ENCODE measurements at places on chromosomes 16 and 17.
A peak's percentile ranks its signal among the peaks of the same experiment; 100 is the strongest.

GRCh38 chr16:51952500-51952899 lies 594.4 kb downstream of the TOX3 start:
- no peak for DNase-seq

- no peak for DNase-seq
Observed at GRCh38 chr16:48052731-48053417, 102.9 kb downstream of the ABCC12 start.

DNA sequence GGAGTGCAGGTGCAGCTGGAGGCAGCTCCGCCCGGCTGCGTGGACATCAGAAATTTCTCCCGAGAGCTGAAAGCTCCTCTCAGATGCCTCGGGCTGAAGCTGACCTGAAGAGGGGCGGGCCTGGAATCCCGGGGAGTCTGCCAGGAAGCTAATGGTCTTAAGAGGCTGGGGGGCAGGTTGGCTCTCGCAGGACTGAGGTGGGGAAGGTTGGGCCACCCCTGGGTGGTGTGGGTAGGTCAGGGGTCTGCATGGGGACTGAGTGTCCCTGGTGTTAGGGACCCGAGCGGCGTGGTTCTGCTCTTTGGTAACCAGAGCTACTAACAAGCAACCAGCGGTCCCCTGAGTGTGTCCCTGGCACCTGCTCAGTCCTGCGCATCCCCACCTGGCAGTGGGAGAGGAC lies 3.5 kb downstream of the CHMP6 start:
- peak; percentile 57 for DNase-seq

DNA sequence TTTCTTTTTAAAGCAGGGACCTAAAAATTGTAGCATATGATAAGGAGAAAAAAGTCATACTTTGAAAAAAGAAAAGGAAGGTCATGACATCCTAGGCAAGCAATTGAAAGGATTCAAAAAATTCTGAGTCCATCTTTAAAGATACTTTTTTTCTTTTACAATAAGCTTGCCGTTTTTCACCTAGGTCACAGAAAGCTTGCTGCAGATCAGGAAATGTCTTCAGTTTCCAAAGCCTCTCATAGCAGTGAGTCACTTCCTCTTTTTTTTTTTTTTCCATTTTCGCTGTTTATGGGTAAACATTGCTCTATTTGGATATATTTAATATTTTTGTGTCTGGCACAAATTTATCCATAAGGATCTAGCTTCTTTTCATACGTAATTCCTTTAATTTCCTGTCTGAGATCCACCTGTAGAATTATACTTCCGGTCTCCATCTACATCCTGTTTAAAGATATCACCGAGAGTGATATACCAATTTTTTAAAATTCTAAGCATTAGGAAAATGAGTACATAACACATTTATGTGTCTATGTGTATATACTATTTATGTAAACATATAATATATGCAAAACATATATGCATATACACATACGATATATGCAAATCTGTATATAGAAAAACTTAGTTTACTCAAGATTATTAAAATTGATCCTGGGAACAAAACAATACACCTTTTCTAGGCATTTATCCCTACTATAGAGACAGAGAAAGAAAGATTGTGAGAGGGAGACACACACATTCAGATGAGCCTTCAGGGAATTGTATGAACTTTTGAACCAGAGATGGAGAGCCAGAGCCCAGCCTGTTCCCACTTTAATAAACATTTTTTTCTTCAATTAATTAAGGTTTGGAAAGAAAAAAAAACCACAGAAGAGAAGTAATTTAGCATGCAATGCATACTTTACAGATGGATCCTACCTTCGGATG lies 134.4 kb downstream of the SKAP1 start:
- no peak for DNase-seq

DNA sequence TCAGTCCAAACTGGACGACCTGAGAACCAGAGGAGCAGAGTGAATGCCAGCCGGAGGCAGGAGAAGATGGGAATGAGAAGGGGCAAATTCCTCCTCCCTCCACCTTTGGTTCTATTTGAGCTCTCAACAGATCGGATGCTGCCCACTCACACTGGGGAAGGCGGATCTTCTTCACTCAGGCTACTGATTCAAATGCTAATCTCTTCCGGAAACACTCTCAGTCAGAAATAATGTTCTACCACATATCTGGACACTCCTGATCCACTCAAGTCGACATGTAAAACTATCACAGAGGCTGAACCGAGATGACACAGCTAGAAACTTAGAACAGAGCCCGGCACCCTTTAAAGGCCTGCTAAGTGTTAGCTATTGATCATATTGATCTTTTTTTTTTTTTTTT lies 57.4 kb upstream of the GRIN2A start:
- no peak for DNase-seq

- DNase-seq = peak; percentile 52
Observed at GRCh38 chr16:22814711-22815105, 746 bp downstream of the HS3ST2 start.

- DNase-seq = no peak
Observed at GRCh38 chr16:88320947-88321634, 61.7 kb upstream of the ZNF469 start.

DNA sequence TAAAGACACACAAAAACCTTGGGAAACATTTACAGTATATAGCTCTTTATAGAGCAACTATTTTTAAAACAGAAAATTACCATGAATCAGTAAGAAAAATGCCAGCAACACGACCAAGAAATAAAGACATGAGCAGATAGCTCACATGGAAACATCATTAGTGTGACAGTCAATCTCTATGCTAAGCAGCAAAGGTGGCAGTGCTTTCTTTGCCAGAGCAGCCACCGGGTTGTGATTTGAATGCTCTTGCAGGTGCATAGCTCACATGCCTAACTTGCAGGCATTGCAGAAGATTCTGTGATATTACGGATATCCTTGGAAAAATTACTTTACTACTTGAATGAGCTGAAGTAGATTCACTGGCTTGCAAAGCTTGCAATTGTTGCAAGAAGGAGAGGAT lies 652.9 kb upstream of the C16orf82 start:
- DNase-seq = no peak

GRCh38 chr17:76797241-76797840 lies 59.4 kb downstream of the MFSD11 start:
- no peak for DNase-seq

DNA sequence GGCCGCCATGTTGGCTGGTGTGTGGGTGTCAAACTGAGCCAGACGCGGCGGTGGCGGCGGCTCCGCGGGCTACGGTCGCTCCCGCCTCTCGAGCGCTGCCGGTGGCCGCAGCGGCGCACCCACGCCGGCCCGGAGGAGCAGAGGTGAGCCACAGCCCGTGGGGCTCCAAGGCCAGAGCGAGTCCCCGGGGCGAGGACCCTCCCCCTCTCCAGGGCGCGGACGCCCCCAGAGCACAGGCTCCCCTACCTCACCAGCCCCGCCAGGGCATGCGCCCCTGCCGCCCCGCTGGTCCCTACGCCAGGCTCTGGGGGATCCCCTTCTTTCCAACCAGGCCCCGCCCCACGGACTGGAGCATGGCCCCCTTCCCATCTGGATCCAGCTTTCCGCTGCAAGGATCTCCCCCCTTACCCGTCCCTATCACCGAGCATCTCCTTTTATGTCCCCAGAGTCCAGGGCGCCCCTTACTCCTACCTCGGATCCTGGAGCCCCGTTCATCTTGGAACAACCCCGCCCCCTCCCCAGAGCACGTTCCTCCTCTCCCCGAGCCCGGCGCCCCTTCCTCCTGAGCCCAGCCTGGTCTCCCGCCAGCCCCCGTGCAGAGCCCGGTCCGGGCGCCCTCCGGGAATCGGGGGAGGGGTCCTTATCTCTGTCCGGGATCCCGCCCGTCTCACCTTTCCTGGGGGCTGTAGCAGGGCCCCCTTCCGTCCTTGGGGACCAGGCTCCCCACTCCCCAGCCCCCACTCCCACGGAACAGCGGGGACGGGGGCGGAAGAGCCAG lies 412 bp downstream of the EPN2 start:
- peak; percentile 81 for DNase-seq
